Right renal cortex interstitium (tissue), 3 donors: ENCODE measurements at places on chromosomes 12 and 14. TPM values are rescaled to one million over a fixed set of nuclear protein-coding genes. Genes with fewer than 3 reads are reported as not detected.

The CREBL2 gene
- polyA plus RNA-seq = 35.9 TPM

The KHNYN gene
- 42.4 TPM for polyA plus RNA-seq

GRCh38 chr14:33357225-33358010 lies 418.7 kb downstream of the NPAS3 start:
- DNase-seq = no peak

- no peak for DNase-seq
These were observed 13.2 kb downstream of the AQP6 start for GRCh38 chr12:49985981-49986380.
